ENCODE measurements at places on chromosomes 1 and 21.
A peak's percentile ranks its signal among the peaks of the same experiment; 100 is the strongest.

DNA sequence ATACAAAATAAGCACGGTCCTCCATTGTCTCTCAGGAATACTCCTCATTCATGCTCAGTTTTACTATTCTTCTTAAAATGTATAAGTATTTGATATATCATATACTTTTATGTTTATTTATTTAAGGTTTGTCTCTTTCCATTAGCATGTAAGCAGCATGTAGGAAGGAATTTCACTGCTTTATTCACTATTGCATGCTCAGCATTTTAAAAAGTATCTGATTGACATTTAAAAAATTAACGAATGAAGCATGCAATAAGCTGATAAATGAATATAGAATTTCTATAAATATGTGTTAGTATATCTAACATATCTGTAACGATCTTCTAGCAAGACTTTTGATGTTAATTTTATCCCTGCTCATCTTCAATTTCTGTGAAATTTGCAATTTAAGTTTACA, 402.7 kb upstream of the BRINP3 start:
- no peak for DNase-seq

GRCh38 chr1:50502147-50502546, 78.9 kb upstream of the DMRTA2 start:
- no peak for DNase-seq

GRCh38 chr21:42850866-42851391, 28.4 kb downstream of the WDR4 start:
- DNase-seq, result no peak

GRCh38 chr1:116439701-116440100, 66.7 kb downstream of the ATP1A1 start:
- no peak for DNase-seq

DNA sequence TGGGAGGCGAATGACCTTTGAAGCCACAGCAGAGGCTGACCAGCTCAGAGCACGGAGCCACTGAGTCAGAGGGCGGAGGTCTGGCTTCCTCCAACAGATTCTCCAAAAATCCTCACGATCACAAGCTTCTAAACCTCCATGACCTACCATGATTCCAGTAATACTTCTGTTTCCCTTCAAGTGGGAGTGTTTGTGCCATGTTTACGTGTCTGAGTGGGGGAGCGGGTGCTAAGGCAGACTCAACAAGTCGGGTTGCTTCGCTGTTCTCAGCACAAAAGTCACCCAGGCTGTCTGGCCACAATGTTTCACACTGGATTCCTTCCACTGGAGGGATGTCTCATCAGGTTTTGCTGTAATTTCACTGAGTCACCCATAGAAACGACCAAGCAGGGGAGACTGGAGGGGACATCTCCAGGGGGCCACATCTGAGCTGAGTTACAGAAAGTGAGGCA, 86.2 kb downstream of the SLC66A1 start:
- no peak for DNase-seq

GRCh38 chr1:157403608-157404007, 148.7 kb downstream of the FCRL5 start:
- no peak for DNase-seq

GRCh38 chr21:15695241-15695640, 34.5 kb upstream of the USP25 start:
- DNase-seq, result no peak

- no peak for DNase-seq
Measured at GRCh38 chr1:54826226-54826816, 25.2 kb upstream of the TTC22 start.

DNA sequence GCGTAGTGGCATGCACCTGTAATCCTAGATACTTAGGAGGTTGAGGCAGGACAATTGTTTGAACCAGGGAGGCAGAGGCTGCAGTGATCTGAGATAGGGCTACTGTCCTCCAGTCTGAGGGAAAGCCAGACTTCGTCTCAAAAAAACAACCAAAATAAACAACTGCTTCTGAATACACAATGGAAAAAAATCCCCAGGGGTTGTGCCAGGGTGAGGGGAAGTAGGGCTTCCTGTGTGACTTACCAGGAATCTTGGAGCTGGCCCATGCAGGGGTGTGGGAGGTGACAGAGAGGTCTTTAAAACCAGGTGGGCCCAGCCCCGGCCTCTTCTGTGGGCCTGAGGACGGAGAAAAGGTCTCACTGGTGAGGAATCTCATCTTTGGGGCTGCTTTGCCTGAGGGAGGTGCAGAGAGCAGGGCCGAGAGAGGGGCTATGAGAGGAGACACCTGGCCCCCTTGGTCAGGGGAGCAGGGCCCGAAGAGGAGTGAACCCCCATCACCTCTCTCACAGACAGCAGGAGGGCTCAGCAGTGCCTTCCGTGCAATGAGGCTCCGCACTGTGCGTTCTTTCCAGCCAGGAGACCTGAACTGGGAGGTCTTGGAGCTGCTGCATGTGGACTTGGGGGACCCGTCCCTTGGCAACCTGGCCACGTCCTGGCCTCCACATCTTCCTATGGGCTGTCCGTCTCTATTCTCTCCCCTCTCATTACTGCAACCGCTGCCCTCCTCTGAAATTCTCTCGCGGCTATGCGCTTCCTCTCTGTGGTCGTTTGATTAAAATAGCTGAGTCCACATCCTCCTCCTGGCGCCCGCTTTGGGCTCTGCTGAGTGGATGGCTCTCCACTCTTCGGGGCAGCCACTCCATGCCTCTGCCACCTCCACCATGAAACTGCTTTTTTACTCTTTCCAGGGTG, 10.7 kb downstream of the PLA2G5 start:
- DNase-seq, result no peak

DNA sequence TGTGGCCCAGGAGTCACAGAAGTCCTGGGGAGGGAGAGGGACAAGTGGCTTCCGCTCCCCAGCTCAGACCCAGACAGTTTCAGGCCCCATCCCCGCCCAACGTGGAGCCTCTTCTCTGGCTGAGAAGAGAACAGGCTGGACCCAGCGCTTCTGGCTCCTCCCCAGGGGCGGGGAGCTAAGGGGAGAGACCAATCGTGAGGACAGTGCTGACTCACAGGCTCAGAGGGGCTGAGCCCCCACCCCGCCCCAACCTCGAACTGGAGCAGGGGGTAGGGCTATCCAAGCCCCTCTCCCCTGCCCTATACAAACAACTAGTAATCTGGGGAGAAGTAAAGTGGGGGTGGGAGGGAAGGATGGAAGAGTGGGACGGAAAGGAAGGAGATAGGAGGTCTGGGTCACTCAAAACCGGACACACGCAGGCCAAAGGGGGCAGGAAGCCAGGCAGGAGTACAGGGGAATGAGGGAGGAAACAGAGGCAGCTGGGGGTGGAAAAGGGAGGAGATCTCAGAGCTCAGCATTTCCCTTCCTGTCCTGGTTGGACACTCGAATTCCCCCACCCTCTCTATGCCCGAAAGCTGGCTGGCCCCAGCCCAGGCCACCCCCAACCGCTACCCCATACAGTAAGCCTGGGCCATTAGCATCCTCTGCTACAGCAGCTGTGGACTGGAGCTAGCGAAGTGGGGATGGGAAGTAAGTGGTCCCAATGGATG, at the start of gene SHC1:
Gene SHC1 (minus strand): TSS at position 117 of the 710 bp plus-strand sequence. CDS start 221 bp downstream, outside the sequence.
- DNase-seq, result peak; percentile 97

DNA sequence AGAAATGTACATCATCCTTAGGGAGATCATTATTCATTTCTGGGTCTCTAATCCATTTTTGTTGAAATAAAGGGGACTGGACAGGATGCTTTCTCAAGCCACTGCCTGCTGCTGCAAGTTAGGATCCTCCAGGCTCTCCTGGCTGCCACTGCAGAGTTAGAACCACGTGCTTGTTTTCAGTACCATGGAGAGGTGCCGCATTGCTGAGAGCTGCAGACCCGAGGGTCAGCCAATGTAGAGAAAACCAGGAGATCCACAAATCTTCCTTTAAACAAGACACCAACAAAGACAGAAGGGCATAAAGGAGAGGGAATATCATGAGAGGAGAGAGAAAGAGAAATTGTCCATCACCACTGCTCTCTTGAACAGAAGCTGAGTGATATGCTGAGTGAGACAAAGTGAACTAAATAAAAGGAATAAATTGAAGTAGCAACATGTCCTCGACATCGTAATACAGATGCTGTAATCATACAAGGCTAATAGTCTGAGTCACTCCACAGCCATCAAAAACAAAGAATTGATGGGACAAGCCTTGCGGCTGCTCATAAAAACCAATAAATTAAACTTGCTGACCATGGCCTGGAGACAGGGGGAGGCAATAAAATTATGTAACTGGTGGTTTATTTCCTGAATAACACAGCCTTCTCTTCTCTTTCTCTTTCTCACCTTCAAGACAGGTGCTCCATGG, 255.7 kb downstream of the OMA1 start:
- no peak for DNase-seq

- DNase-seq, result no peak
Measured at GRCh38 chr21:43958364-43959158, 53.5 kb upstream of the TRAPPC10 start.

DNA sequence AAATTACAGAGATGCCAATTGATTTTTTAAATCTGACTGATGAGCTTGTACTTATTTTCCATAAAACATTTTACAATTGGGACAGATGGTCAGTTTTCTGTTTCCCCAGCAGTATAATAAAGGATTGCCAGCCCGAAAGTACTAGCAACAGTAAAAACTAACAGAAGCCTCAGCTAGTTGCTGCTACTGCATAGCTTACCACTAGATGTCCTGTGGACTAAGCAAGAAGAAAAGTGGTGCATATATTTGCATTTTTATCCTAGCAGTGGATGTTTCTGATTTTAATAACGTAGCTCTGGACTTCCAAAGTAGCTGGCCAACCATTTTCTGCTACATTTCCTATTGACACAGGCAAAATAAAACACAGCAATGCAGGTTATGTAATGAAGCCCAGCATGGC, 241.5 kb downstream of the BARHL2 start:
- no peak for DNase-seq

- no peak for DNase-seq
Measured at GRCh38 chr1:4048921-4049320, 148.8 kb upstream of the C1orf174 start.

DNA sequence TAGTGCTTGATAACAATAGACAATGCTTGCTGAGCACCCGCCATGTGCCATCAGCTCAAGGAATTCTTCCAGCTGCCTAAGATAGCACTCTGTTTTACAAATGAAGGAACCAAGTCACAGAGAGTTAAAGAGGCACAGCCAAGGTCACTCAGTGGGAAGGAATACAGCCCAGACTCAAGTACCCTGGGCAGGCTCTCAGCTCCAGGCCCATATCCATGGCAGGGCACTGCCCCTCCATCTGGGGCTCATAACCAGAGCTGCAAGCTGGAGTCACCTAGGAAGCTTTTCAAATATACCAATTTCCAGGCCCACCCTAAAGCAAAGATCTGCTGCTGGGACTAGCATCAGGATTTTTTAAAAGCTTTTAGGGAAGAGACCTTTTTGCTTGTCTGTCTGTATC, 1.6 kb downstream of the CLEC20A start:
- DNase-seq, result peak; percentile 8

Measured in sciatic nerve (tissue), 2 donors.